ENCODE measurements at places on chromosomes 7 and 10. TPM values are rescaled to one million over a fixed set of nuclear protein-coding genes. Genes with fewer than 3 reads are reported as not detected.

GRCh38 chr7:105218939-105219770 lies 169.6 kb downstream of the SRPK2 start:
- DNase-seq = no peak

DNA sequence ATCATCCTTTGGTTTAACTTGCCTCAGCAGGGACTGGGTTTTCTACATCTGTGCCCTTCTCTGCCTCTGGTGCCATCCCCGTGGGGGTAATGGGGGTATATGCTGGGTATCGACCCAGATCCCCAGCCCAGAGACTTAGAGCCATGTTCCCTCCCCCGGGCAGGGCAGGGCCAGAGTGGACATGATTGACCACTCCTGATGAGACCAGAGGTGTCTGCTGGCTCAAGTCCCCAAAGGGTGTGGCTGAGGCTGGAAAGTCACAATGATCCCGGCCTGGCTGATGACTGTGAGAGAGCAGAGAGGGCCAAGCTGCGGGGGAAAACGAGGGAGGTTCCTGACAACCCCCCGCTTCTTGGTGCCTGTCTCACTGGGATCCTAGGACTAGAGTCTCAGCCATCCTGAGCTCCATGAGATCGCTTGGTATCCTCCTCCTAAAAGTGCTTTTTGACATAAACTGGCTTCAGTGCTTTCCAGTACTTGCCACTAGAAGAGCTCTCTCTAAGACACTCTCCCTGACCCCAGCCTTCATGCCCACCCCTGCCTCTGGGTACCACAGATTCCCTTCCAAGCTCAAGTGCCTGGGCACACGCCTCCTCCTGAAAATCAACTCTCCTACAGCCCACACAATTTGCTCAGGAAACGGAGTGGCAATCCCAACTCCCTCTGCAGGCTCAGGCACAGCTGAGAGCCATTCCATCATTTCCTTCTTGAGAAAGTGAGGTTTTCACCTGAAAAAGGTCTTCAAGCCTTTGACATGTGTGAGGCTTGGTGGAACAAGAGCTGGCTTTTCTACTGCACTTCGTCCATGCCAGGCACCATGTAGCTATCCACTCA lies 33.9 kb downstream of the DRGX start:
- DNase-seq = no peak

DNA sequence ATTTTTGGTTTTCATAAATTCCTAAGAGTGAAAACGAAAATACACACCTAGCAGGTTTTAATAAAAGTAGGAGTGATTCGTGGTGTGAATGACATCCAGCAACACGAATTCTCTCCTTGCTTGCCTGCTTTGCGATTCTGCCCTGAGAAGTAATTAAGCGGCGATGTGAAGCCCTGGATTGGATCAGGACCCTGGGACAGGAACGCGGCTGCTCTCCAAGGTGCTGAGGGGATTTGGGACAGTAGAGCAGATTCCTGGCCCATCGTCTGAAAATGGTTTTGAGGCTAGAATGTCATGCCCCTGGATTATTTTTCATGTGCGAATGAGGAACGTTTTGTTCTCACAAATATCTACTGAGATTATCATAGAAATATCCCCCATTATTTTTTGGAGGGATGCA lies 7.8 kb downstream of the NPS start:
- peak; percentile 57 for DNase-seq

GRCh38 chr7:69598487-69599285 lies 411 bp downstream of the AUTS2 start:
- DNase-seq = peak; percentile 68

- DNase-seq = no peak
These were observed 123.3 kb downstream of the USP6NL start for GRCh38 chr10:11488126-11488525.

DNA sequence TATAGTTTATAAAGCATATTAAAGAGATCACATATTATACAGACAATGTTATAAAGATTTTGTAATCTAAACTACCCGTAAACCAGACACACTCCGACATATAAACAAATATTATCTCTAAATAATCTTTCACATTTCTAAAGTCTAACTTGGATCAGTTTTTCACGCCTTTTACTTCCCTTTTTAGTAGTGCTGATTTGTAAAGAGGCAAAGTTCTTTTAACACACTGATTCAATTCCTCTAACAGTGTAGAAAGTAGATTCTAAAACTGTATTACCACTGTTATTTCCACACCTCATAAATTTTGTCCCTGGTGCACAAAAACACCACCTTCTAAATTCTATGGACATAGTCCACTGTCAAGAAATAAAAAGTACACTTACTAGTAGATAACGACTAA lies 230.9 kb downstream of the DOCK4 start:
- no peak for DNase-seq

The CEP55 gene
- polyA plus RNA-seq = 8.5 TPM

The TUBAL3 gene
- 0.10 TPM for polyA plus RNA-seq

The SEMA3C gene
- polyA plus RNA-seq = 133 TPM

All from muscle of arm (tissue), 14 donors.